ENCODE measurements at places on chromosomes 1 and 21.

DNA sequence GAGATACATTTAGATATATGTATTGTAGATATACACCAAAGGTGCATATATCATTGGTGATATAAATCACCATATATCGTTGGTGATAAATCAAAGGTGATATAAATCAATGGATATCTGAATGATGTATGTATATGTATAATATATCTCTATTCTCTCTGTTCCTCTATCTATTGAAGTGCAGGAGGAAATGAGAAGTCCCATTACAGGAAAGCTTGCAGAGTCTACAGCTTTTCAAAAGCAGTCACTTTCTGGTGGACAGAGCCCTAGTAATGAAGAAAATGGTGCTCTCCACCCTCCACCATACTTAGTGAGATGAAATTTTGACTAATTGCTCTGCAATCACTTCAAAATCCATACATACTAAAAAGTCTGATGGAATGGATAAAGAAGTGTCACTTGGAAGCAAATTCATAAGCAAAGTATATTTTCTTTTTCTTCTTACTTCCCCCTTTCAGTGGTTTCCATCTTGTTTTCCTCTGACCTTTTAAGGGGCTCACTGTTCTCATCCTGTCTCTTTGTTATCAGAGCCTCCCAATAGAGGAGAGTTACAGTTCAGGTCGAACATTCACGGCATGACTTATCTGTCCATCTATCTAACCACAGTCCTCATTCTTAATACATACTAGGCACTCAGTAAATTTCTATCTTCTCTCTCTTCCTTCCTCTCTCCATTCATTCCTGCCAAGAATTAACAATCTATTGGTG is 227.2 kb downstream of the KCNJ6 start:
- DNase-seq = no peak

- no peak for DNase-seq
These were observed 114.7 kb downstream of the PBX1 start for GRCh38 chr1:164673584-164674214.

GRCh38 chr1:90513956-90514355 is 203.1 kb downstream of the BARHL2 start:
- no peak for DNase-seq

DNA sequence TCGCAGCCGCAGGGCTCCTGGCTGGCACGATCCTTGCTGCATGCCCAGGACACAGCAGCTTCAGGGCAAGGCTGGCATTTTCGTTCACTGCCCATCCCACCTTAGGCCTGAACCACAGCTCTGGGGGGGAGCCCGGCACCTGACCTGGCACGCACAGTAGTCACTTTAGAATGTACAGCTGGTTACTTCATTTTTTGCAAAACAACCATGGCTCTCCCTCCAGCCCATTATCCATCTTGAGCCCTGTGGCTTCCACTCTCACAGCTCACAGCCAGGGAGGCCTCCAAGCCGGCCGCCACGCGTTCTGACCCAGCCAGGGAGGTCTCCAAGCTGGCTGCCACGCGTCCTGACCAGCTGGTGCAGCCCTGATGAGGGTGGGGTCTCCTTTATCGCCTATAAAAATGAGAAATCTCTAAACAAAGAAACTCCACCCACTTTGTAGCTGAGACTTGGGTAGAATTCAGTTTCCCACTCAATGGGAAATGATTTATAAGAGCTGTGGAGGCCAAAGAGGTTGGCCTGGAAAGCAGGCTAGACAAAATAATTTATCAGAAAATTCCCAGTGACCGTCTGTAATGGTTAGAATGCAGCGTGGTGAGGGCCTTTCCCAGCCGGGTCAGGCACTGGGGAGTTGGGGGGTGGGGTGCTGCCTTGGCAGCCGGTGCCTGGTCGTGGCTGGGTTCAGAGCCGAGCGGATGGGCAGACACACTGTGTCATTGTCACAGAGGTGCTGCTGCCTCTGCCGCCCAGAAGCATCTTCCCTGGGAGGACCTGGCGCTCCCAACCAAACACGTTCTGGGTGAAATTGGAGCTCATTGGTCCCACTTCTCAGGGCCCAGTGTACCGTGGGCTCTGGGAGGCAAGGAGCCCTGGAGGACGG is 54.6 kb upstream of the ACTRT2 start:
- no peak for DNase-seq

DNA sequence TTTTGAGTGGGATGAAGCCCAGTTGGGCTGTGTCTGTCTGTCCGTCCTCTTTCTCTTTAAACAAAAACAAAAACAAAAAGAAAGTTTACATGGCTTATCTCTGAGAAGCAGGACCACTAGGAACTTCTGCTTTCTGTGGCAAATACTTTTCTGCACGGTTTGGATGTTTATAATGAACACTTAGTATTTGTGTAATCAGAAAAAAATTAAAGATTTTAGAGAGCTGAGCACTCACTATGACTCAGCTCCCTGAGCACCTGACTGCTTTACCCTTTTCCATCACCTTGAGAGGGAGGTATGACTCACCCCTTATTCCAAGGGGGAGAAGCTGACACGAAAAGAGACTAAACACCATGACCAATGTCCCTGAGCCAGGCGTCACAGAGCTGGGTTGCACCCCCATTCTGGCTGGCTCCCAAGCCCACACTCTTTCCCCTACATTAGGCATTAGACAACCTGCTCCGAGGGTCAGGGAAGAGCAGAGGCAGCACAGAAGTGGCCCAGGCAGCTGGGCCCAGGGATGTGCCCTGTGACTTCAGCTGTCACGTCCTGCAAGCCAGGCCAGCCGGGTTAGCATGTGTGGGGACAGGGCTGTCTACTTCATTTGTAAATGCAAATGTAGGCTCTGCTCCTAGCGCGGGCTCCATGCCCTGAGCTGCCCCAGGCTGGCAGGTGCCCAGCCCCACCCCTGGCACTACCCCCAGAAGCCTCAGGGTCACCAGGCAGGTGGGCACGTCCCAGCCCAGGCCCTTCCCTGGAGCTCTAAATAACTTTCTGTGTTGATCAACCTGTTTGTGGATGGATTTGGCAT is 30.4 kb downstream of the RAP1GAP start:
- no peak for DNase-seq

- no peak for DNase-seq
These were observed 282.8 kb upstream of the PKN2 start for GRCh38 chr1:88401313-88401712.

- no peak for DNase-seq
These were observed 10.6 kb downstream of the XKR8 start for GRCh38 chr1:27970401-27970800.

DNA sequence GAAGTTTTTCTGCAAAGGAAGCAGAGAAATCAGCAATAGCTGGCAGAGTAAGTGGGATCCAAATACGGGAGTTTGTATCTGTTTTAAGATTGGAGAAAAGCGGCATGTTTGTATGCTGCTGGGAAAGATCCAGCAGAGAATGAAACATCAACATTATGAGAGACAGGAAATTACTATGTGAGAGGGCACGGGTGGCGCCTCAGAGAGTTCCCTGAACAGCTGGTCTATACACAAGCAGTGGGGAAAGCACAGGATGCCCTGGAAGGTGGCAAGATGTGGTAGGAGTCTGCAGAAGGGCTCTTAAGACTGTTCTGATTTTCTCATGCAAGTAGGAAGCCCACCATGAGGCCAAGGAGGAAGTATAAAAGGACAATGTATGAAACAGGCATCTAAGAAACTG is 130.4 kb downstream of the RERE start:
- no peak for DNase-seq

GRCh38 chr1:156524481-156524869 is 23.9 kb upstream of the MEF2D start:
- DNase-seq = no peak

DNA sequence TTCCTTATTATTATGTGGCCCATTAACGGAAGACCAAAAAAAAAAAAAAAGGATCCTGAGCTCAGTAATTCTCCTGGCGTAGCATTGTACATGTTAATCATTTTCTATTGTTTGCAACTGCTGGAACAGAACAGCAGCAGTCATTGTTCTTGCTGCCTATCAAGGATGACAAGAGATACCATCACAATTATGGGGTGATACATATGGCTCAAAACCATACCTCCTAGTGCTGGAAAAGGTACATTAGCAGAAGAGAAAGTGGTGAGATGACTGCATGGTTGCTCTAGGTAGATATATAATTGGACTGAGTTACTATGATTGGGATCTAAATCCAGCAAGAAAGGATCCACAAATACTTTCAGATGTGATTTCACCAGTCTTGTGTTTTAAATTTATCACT is 13.3 kb upstream of the TLR5 start:
- DNase-seq = no peak

- DNase-seq = no peak
These were observed 17.7 kb downstream of the CSMD2 start for GRCh38 chr1:34147301-34147700.

GRCh38 chr1:2087766-2088165 is 37.6 kb downstream of the PRKCZ start:
- no peak for DNase-seq

- DNase-seq = no peak
These were observed 55.6 kb downstream of the TCP10L start for GRCh38 chr21:32529679-32530078.

Data from activated CD8-positive, alpha-beta memory T cell treated with anti-CD3 and anti-CD28 coated beads for 48 hours (primary cell).